ENCODE measurements at places on chromosomes 5 and 9. TPM values are rescaled to one million over a fixed set of nuclear protein-coding genes. Genes with fewer than 3 reads are reported as not detected.
A peak's percentile ranks its signal among the peaks of the same experiment; 100 is the strongest.

GPR150 gene
- total RNA-seq: not detected

GRCh38 chr5:96091874-96092273 is 130.2 kb upstream of the ELL2 start:
- H3K4me3 ChIP-seq: no peak overlapping the region
- no peaks in the 10 kb centered on the region for H3K36me3 ChIP-seq

DNA sequence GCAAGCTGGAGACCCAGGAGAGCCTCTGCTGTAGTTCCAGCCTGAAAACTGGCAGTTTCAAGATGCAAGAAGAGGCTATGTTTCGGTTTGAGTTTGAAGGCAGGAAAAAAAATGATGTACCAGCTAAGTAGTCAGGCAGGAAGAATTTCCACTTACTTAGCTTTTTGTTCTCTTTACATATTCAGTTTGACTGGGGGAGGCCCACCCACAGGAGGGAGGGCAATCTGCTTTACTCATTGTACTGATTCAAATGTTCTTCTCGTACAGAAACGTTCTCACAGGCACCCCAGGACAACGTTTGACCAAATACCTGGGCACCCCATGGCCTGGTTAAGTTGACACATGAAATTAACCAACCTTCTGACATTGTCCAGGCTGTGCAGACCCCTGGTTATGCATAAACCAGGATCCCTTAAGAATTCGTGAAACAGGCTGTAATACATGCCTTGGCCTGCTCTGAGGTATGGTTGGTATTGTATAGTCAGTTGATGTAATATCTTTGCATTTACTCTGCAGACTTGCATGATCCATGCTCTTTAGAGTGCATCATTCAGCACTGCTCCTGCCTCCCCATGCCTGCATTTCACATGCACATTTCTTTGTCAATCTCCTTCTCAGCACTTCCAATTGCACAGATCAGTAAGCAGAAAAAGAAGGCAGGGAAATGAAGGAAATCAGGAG is 687.1 kb downstream of the TAF11L14 start:
- no peak overlapping the region for H3K27ac ChIP-seq
- DNase-seq: no peak
- H3K4me1 ChIP-seq: peaks cover 5% of the 10 kb centered on the region

- no peak for DNase-seq
- H3K4me1 ChIP-seq: no peaks in the 10 kb centered on the region
- peaks cover 23% of the 10 kb centered on the region for H3K27me3 ChIP-seq
- no peaks in the 10 kb centered on the region for H3K36me3 ChIP-seq
- H3K27ac ChIP-seq: no peak overlapping the region
- H3K4me3 ChIP-seq: no peak overlapping the region
Measured at GRCh38 chr5:51518607-51519006, 135.4 kb downstream of the ISL1 start.

CCNJL gene
- 29.7 TPM for total RNA-seq

DNA sequence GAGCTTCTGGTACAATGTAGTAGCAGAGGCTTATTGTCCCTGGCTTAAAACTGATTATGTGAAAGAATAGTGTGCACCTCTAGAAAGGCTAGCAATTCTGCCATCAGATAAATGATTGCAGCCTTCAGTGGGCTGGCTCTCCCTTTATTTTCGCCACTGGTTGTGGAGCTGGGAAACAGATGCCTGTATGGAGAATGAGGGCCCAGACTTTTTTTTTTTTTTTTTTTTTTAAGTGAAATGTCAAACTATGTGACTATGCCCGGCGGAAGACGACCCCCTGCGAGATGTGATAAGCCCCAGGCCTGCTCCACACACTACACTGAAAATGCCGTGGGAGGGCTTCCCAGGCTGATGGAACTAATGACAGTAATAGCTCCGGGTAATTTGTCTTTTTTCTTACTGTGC is 28.7 kb downstream of the ISL1 start:
- H3K27ac ChIP-seq: no peak overlapping the region
- peaks cover 64% of the 10 kb centered on the region for H3K27me3 ChIP-seq
- no peak overlapping the region for H3K4me3 ChIP-seq
- no peaks in the 10 kb centered on the region for H3K36me3 ChIP-seq
- no peak for DNase-seq

- DNase-seq: no peak
- H3K4me3 ChIP-seq: no peak overlapping the region
- H3K4me1 ChIP-seq: peaks cover 9% of the 10 kb centered on the region
- H3K27ac ChIP-seq: no peak overlapping the region
- H3K27me3 ChIP-seq: no peaks in the 10 kb centered on the region
- H3K36me3 ChIP-seq: no peaks in the 10 kb centered on the region
Measured at GRCh38 chr5:83401122-83401731, 70.3 kb upstream of the VCAN start.

DNA sequence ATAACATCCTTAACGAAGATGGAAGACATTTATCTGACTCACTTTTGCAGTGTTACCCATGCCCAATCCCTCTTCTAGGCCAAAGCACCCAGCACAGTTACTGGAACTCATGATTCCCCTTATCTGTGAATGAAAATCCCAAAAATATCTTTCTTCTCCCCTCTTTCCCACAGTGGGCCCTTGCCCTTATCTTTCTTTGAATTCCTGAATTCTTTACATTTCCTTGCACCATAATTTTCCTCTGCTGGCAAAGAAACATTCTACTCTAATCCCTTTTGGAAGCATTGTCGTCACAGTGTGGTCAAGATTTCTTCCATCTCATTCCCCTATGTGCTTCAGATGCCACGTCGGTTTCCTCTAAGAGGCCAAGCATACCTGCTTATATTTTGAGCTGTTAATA is 135.9 kb upstream of the LIFR start:
- no peak overlapping the region for H3K4me3 ChIP-seq
- DNase-seq: no peak
- H3K27me3 ChIP-seq: no peaks in the 10 kb centered on the region

GRCh38 chr5:6516823-6517222 is 68.2 kb downstream of the UBE2QL1 start:
- H3K4me1 ChIP-seq: peaks cover 5% of the 10 kb centered on the region
- DNase-seq: no peak
- H3K27ac ChIP-seq: no peak overlapping the region
- no peaks in the 10 kb centered on the region for H3K36me3 ChIP-seq
- no peak overlapping the region for H3K4me3 ChIP-seq

GPRIN1 gene
- 35.9 TPM for total RNA-seq

GRCh38 chr5:7105358-7105757 is 290.6 kb upstream of the ADCY2 start:
- H3K27ac ChIP-seq: no peak overlapping the region
- peaks cover 22% of the 10 kb centered on the region for H3K27me3 ChIP-seq
- H3K4me1 ChIP-seq: no peaks in the 10 kb centered on the region
- DNase-seq: no peak
- H3K4me3 ChIP-seq: no peak overlapping the region
- no peaks in the 10 kb centered on the region for H3K36me3 ChIP-seq

AIF1L gene
- 118 TPM for total RNA-seq

GRCh38 chr5:171834461-171834860 is 48.8 kb downstream of the SMIM23 start:
- DNase-seq: no peak
- no peak overlapping the region for H3K4me3 ChIP-seq
- peaks cover 9% of the 10 kb centered on the region for H3K36me3 ChIP-seq
- no peak overlapping the region for H3K27ac ChIP-seq

- no peak overlapping the region for H3K27ac ChIP-seq
- peak overlapping the region; percentile 64 for H3K4me3 ChIP-seq
- no peaks in the 10 kb centered on the region for H3K36me3 ChIP-seq
- peaks cover 4% of the 10 kb centered on the region for H3K4me1 ChIP-seq
Measured at GRCh38 chr5:317086-317811, 4.3 kb upstream of the AHRR start.

PFN3 gene
- total RNA-seq: not detected

OR1B1 gene
- not detected for total RNA-seq

GRCh38 chr5:73213566-73213998 is 40.6 kb downstream of the TMEM174 start:
- no peak overlapping the region for H3K27ac ChIP-seq
- H3K36me3 ChIP-seq: peaks cover 8% of the 10 kb centered on the region
- no peak for DNase-seq
- H3K4me3 ChIP-seq: no peak overlapping the region

DNA sequence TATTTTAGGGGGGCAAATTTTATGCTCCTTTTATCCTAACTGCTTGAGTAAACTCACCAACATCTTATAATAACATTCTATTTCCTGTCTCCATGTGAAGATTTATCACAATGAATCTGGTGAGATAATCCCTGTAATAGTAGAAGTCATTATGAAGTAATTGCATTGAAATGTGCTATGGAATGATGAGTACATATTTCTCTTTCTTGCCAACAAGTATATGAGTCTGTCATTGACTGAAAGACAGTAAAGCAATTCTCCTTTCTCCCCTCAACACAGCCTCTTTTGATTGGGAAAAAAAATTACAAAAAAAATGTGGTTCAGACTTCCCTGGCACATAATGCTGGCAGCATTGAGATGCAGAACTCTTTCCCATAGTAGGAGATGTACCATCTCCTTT is 459.2 kb upstream of the RGMB start:
- no peaks in the 10 kb centered on the region for H3K27me3 ChIP-seq
- H3K4me3 ChIP-seq: no peak overlapping the region
- DNase-seq: no peak
- peaks cover 31% of the 10 kb centered on the region for H3K4me1 ChIP-seq

- peaks cover 19% of the 10 kb centered on the region for H3K4me1 ChIP-seq
- H3K27me3 ChIP-seq: no peaks in the 10 kb centered on the region
- no peak overlapping the region for H3K27ac ChIP-seq
Measured at GRCh38 chr9:112532427-112532826, 45.8 kb downstream of the KIAA1958 start.

DNA sequence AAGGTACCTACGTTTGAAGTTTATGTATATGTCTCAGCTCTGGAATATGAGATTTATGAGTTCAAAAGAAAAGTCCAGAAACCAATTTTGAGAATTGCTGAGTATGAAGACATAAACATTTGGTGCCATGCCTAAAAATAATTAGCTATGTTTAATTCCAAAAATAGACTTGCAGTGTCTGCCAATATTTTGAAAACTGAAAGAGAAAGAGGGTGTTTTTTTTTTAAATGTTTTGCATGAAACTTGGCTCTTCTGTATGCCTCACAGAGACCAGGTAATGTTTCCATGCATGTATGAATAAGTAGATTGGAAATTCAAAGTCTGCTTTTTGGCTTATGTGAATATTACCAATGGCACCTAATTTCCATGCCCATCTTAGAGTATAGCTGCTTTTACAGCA is 634.4 kb upstream of the C9orf72 start:
- H3K27me3 ChIP-seq: no peaks in the 10 kb centered on the region
- H3K36me3 ChIP-seq: no peaks in the 10 kb centered on the region
- H3K4me1 ChIP-seq: peaks cover 1% of the 10 kb centered on the region
- DNase-seq: no peak
- no peak overlapping the region for H3K27ac ChIP-seq

C5orf46 gene
- total RNA-seq: not detected

PPP3R2 gene
- total RNA-seq: not detected

DNA sequence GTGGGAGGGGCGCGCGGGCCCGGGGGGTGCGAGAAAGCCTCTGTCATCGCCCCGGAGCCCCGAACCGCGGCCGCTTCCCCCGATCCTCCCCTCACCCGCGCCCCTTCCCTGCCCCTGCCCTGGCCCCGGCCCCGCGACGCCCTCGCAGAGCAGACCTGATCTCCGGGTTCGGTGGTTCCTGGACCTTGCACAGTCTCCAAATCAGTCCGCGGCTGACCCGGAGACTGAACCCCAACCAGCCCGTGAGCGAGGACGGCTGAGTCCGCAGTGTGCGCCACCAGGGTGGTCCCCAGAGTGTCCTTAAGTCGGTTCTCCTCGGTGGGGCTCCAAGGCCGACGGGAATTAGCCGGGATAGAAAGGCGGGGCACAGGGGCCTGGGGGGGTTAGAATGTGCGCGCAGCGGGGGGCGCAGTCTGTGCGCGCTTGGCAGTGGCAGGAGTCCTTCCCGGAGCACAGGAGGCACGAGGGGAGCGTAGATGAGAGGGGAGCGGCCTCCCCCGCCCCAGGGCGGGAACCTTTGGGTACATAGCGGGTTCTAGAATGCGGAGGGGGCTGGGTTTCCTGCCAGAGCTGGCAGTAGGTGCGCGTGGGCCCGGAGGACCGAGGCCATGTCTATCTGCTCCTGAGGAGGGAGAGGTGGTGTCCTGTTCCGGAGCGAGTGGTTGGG is 779 bp downstream of the PKN3 start:
- peak overlapping the region; percentile 90 for H3K4me3 ChIP-seq
- no peaks in the 10 kb centered on the region for H3K36me3 ChIP-seq
- no peaks in the 10 kb centered on the region for H3K27me3 ChIP-seq
- peaks cover 9% of the 10 kb centered on the region for H3K4me1 ChIP-seq
- DNase-seq: no peak

DNA sequence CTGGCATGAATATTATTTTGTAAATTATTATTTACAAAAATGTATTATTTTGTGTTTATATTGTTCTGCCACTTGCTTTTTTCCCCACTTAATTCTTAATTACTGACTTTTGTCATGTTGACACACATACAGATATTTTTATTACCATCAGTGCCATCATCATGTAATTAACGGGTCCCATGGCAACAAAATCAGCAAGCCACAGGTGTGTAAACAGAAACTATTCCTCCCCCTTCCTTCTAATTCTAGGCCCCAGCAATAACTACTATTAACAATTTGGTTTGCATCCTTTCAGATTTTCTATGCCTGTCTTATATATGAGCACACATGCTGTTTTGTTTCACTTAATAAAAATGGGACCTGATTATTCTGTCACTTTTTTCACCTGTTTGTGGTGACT is 29.3 kb downstream of the CYFIP2 start:
- H3K4me3 ChIP-seq: no peak overlapping the region
- no peaks in the 10 kb centered on the region for H3K27me3 ChIP-seq
- DNase-seq: no peak
- H3K27ac ChIP-seq: no peak overlapping the region

DNA sequence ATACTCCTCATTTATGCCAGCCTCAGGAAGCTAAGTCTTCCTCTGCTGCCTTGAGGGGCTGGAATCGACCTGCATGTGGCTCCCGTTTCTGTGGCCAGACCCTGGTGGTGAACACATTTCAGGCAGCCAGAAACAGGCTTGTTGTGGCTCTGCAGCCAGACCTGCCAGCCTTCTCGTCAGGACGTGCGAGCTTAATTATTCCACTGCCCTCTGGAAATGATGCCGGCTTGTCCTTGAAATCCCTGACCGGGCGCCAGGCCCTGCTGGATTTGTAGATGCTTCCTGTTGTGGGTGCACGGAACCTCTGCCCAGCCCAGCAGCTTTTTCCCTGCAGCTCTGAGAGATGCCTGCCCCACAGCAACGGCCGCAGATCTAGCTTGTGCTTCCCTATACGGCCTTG is 41.6 kb downstream of the PDZD2 start:
- no peaks in the 10 kb centered on the region for H3K36me3 ChIP-seq
- H3K4me1 ChIP-seq: peaks cover 14% of the 10 kb centered on the region
- no peak overlapping the region for H3K4me3 ChIP-seq
- H3K27ac ChIP-seq: no peak overlapping the region
